DMS 273 treated with DMSO at 0.1 percent for 48 hours (cell line): ENCODE measurements at places on chromosomes 12 and 14.

DNA sequence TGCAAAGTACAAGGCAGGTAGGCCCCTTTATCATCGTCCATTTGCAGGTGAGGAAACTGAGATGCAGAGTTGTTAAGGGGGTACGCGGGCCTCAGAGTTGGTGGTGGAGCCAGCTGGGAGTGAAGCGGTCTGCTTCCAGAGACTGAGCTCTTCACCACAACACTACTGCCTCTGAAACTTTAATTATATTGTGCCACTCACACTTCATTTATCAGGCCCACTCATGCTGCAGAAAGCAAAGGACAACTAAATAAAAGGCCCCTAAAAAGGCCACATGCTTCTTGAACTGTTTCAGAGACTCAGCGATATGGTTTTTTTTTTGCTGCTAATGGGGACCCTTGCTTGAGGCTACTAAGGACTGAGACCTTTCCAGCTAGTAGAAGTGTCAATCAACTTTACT, 153.1 kb downstream of the TTC7B start:
- no peak for DNase-seq

DNA sequence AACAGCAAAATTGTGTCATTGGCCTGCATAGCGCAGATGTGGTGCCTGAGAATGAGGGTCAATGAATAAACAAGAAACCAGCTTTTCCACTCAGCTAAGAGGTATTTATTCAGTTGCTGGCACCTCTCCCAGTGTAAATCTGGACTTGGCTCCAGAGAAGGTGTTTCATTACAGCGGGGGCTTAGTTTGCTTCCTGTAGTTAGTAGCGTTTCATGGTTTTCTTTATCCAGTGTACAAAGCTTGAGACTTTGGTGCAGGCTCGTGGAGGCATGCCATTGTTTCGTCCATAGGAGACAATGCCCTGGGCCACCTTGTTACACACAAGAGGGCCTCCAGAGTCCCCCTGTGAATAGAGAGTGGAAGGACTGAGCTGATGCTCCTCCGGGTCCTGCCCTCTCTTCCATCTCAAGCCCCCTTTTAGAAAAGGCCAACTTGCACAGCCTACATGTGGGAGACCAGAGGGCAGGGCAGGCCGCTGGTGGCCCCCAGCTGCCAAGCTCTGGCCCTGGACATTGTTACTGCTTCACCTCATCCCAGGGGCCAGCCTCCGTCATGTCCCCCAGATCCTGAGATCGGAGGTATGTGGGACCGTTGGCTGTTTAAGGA, 3.0 kb downstream of the GZMB start:
- no peak for DNase-seq

- DNase-seq = no peak
Measured at GRCh38 chr14:104318558-104319490, 180.4 kb downstream of the KIF26A start.

- DNase-seq = no peak
Measured at GRCh38 chr14:21069388-21070082, 569 bp upstream of the ARHGEF40 start.

GRCh38 chr14:74945261-74945851, 10.0 kb downstream of the PGF start:
- DNase-seq = no peak

- DNase-seq = peak; percentile 56
Measured at GRCh38 chr14:64983439-64984310, 3.0 kb upstream of the FNTB start.

GRCh38 chr14:81263777-81264410, 43.1 kb upstream of the GTF2A1 start:
- no peak for DNase-seq
